Cardiac fibroblast (primary cell): ENCODE measurements at places on chromosomes 13 and 19.

- no peak for DNase-seq
Measured at GRCh38 chr19:35085947-35086346, 29.7 kb upstream of the FXYD3 start.

- no peak for DNase-seq
Measured at GRCh38 chr13:19817510-19818158, 34.9 kb upstream of the PSPC1 start.

DNA sequence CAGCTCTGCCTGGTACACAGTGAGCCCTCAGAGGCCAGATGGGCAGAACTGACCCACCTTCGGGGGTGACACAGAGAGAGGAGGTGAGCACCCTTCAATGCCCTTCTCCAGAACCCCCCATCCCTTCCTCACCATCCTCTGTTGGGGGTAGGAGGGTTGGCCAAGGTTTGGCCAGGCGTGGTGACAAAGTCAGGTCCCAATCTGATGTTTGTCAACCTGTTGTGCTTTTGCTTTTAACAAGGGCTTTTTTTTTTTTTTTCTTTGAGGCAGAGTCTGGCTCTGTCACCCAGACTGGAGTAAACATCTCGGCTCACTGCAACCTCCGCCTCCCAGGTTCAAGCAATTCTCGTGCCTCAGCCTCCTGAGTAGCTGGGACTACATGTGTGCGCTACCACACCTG, 7.3 kb downstream of the PTGIR start:
- DNase-seq: no peak

DNA sequence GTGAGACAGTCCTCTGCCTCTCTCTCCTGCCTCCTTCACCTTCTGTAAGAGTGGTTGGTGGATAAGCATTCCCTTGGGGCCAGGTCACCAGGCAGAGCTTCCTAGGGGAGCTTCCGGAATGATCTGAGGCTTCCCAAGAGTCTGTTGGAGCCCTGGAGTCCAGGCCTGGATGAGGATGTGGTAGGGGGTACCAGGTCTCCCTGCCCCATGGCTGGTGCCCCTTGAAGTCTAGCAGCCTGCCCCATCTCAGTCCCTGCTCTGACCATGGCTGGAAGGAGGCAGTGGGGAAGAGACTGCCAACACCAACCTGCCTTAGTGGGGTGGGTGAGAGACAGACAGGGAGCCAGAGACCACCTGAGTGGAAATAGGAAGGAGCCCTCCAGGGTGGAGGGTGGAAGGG, 1316.9 kb downstream of the UQCRFS1 start:
- no peak for DNase-seq

DNA sequence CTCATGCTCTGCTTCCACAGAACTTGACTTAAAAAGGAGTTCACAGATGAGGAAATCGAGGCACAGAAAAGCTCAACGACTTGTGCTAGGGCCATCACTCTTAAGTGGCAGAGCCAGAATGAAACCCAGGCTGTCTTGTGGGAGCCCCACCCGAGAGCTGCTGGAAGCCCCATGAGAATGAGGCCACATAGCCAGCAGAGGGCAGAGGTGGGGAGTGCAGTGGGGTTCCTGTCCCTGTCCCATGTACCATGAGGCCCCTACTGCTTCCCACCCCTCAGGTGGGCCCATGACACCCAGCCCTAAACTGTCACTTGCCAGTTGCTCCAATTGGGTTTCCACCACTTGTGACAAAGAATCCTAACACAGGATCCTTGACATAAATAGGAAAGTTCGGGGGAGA, 175.9 kb downstream of the IRS2 start:
- peak; percentile 18 for DNase-seq

- DNase-seq: no peak
Measured at GRCh38 chr13:48258002-48258401, 25.0 kb downstream of the ITM2B start.

DNA sequence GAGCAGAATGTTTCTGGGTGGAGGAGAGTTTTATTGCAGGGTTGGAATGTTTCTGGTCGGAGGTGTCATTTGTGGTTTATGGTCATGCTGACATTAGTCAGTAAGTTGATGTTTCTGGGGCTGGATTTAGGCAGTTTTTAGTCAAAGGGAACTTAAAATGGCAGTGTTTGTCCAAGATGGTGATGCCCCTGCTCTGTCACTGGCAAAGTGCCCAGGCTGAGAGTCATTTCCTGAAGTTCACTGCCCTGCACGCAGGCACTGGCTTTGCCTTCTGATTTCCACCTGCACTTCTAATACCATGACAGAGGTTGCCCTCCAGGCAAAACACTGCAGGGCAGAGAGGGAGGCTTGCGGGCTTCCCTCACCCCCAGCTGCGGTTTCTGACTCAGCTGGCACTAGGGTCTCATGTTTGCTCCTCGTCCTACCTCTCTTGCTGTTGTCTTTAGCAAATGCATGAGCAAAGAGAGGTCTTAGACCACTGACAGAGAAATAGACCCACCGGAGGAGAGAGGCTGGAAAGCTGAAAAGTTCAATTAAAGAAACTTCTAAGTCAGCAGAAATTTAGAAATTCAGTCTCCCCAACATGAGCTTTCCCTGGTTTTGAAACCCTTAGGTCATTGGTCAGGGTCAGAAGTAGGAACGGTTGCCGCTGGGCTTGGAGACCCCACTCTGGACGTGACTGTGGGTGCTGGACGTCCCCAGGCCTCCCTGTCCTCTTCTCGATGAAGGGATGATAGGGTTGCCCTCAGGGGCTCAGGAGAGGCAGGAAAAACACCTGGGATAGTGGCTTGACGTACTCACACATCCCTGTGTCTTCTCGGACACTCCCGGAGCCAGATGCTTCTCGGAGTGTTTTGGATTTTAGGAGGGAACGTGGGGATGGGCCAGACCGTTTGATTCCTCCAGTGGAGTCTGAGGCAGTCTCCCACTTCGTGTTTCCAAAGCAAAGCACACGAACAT, 26.3 kb downstream of the TMEM255B start:
- peak; percentile 34 for DNase-seq

GRCh38 chr13:30656178-30656577, 38.5 kb downstream of the USPL1 start:
- no peak for DNase-seq

DNA sequence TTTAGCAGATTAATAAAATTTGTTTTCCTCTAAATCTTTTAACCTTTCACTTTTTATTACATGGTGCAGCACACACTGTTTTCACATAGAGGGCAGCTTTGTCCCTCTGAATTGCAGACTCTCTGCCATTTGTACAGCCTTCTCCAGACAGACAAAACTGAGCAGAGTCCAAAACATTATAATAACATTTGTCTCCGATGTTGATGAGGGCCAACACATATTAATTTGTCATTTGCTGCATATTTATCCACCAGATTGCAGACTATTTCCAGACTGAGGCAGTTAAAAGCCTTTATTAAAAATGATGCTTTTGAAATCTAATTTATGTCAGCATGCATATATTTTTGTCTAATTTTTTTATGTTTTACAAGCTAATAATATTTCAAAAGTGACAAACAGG, 1251.9 kb upstream of the SLC10A2 start:
- DNase-seq: peak; percentile 58

DNA sequence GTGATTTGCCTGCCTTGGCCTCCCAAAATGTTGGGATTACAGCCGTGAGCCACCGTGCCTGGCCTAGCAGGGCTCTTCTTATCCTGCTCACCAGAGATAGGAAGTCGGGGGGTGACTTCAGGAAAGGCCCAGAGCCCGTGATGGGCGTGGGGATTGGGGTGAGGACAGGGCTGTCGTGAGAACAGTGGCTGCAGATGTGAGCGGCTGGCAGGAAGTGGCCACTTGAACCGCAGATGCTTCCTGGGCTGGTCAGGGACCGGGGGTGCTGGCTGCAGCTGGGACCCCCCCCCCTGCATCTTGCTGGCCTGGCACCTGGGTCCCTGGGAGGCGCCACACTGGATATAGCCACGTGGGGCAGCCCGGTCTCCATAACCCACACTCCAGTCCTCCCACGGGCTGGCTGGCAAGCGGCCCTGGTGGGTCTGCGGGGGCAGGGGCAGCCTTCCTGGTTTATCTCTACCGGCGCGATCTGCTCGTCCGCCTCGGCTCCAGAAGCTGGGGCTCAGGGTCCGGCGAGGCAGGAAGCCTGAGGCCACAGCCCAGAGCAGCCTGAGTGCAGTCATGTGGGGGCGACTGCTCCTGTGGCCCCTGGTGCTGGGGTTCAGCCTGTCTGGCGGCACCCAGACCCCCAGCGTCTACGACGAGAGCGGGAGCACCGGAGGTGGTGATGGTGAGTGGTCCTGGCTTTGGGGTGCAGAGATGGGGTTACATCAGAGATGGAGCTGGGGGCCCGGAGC, at the start of gene F2RL3:
Gene F2RL3 (plus strand): TSS at position 371 of the 737 bp plus-strand sequence. CDS start 191 bp downstream, at position 562.
- peak; percentile 46 for DNase-seq

DNA sequence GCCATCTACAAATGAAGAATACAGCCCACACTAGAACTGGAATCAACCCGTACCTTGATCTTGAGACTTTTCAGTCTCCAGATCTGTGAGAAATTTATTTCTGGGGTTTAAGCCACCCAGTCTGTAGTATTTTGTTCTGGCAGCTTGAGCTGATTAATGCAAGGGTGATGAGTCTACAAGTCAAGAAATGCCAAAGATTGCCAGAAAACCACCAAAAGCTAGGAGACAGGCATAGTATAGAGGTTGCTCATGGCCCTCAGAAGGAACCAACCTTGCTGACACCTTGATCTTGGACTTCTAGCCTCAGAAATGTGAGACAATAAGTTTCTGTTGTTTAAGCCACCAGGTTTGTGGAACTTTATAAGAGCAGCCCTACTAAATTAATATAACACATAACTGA, 428.2 kb upstream of the KLF12 start:
- DNase-seq: peak; percentile 36

- DNase-seq: no peak
Measured at GRCh38 chr19:3890591-3890990, 10.1 kb downstream of the ATCAY start.

- no peak for DNase-seq
Measured at GRCh38 chr13:112012705-112013085, 54.3 kb upstream of the SOX1 start.

DNA sequence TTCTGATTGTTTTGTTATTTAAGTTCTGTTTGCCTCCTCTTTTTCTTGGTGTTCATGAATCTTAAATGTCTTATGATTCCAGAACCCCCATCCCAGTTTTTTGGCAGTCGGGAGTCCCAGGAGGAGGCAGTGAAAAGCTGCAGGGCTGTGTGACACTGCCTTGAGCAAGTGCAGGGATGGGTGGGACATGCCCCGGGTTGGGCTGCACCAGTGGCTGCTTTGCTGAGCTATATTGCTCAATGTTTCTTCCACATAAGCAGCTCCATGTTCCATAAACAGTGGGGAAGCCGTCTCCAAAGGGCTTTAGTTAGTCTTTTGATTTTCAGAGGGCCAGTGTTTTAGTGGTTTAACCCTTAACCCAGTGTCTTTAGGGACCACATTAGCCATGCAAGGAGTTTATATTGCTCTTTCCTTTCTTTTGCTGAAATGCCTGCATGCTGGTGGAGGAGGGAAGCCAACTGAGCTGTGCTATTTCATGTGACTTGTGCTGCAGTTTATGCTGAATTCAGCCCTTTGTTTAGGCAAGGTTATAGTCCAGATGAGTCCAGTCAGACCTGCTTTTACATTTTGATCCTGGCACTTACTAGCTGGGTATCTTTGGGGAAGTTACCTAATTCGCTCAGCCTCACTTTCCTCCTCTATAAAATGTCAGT, 13.1 kb downstream of the ATP8A2 start:
- DNase-seq: no peak

- DNase-seq: no peak
Measured at GRCh38 chr19:15534957-15535864, 26.9 kb downstream of the CYP4F22 start.

DNA sequence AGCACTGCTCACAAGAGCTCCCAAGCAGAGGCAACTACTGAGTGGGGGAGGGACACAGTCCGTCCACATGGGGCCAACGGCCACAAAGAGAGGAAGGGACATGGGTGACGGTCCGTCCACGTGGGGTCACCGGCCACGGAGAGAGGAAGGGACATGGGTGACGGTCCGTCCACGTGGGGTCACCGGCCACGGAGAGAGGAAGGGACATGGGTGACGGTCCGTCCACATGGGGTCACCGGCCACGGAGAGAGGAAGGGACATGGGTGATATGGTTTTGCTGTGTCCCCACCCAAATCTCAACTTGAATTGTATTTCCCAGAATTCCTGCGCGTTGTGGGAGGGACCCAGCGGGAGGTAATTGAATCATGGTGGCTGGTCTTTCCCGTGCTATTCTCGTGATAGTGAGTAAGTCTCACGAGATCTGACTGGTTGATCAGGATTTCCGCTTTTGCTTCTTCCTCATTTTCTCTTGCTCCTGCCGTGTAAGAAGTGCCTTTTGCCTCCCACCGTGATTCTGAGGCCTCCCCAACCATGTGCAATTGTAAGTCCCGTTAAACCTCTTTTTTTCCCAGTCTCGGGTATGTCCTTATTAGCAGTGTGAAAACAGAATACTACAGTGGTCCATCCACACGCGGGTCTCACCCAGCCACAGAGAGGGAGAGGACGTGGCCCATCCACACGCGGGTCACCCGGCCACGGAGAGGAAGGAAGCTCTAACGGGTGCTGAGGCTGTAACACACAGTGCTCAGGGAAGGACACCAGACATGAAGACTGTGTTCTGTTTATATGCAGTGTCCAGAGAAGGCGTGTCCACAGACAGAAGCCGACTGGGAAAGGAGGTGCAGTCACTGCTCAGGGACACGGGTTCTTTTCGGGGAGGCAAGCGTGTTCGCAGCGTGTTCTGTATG, 48.5 kb downstream of the GAS6 start:
- DNase-seq: no peak

DNA sequence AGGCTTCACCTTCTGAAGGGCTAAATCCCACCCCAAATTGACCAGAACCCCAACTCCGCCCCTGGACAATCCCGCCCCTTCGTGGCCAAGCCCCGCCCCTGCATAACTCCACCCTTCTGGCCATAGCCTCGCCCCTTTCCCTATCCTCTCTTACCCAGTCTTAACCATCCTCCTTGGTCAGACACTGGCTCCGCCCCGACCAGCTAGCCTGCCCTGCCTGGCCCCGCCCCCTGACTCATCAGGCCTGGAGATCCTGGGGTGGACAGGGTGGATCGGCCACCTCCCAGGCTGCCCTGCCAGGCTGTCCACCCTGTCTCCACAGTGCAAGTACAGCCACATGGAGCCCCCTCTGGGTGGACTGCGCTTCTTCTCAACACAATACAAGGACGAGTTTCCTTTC, 8.0 kb upstream of the ZNF358 start:
- peak; percentile 82 for DNase-seq

- DNase-seq: no peak
Measured at GRCh38 chr19:35086455-35086854, 29.2 kb upstream of the FXYD3 start.

DNA sequence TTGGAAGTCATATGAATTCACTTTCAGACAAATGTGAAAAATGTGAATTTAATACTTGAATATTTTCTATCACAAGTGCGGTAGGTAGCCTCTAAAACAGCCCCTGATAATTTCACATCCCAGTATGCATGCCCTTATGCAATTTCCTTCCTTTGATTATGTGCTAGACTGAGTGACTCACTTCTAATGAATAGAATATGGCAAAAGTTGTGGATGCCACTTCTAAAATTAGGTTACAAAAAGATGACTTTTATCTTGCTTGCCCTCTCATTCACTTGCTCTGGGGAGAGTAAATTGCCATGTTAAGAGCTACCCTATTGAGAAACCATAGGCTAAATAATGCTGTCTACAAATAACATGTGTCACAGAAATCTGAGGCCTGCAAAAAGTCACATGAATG, 402.5 kb upstream of the PCDH9 start:
- peak; percentile 5 for DNase-seq

- no peak for DNase-seq
Measured at GRCh38 chr13:77521194-77521593, 14.3 kb upstream of the SCEL start.

- DNase-seq: no peak
Measured at GRCh38 chr13:43141685-43142084, 118.3 kb downstream of the DNAJC15 start.

- no peak for DNase-seq
Measured at GRCh38 chr13:33016414-33017322, at the start of gene KL. KL (plus strand) TSS chr13:33016423; CDS start chr13:33016441, 18 bp downstream.

- DNase-seq: no peak
Measured at GRCh38 chr13:24629320-24629719, 50.9 kb upstream of the ATP12A start.
